HS-27A (cell line): ENCODE measurements at places on chromosomes 1 and 21.

- peak; percentile 24 for DNase-seq
Measured at GRCh38 chr1:154669464-154670282, 61.7 kb upstream of the ADAR start.

DNA sequence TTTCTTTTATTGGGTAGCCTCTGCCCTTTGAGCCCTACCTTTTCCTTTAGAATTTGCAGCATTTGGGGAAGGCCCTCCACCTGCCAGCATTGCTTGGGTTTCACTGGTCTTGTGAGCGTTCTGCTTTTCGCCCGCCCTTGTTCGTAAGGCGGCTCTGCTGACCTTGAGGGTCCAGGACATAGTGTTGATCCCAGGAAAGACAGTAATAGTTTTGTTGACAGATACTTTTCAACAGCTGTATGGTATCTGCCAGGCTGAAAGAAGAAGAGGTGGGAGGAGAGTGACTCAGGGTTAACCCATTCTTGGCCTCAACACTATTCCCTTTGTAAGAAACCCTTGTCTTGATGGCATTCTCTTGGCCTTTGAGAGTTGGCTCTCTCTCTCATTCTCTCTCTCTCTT, 113.4 kb upstream of the SPAG17 start:
- DNase-seq = no peak

DNA sequence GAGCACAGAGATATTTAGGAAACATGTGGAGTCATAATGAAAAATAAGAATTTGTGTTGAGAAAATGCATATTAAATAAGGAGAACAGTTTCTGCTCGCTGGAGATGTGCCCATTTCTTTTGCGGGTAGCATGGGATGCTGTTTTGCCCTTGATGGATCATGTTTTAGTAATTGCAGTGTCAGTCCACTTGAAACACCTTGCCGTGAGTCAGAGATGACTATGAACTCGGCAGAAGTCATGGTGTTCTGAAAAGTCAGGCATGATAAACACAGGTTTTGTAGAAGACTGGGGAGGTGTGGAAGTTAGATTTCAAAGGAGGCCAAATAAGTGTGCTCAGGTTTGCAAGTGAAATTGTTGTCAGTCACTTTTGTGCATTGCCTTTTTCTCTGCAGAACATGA, 315.0 kb upstream of the LRRC7 start:
- no peak for DNase-seq

DNA sequence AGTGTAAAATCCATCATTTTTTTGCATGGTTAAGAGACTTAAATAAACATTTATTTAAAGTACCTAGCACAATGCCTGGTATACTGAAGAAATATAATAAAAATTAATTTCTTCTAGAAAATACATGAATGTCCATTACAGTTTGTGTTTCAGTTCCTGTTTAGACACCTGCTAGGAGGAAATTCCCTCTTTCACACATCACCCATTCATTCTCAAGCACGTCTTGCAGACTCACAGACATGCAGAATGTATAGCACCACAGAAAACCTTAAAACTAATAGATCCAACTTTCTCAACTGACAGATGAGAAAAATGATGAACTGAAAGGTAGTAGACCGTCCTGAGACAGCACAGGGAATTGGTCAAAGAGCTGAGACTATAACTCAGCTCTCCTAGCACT, 172.2 kb upstream of the C8B start:
- DNase-seq = no peak

DNA sequence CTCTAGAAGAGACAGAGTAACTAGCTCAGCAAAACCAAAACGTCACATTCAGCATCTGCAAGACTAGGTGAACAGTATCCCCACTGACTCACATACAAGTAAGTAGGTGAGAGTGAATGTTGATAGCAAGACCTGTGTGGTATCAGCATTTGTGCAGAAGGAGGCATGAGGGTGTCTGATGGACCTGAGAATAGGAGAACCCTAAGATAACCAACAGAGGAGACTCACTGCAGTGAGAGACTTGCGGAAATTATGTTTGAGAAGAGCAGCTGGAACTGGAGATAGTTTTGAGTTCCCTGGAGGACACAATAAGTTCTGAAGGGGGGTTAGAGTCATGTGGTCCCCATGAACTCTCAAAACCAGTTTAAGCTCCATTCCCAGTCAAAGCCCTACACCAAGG, 59.1 kb downstream of the DYRK1A start:
- DNase-seq = no peak

- DNase-seq = no peak
Measured at GRCh38 chr1:175373786-175374623, 181.4 kb upstream of the KIAA0040 start.

GRCh38 chr1:96365076-96365475, 356.5 kb upstream of the PTBP2 start:
- DNase-seq = no peak

GRCh38 chr21:15206514-15206913, 141.7 kb upstream of the NRIP1 start:
- DNase-seq = no peak

GRCh38 chr21:42199868-42200463, 19.0 kb upstream of the ABCG1 start:
- DNase-seq = no peak

DNA sequence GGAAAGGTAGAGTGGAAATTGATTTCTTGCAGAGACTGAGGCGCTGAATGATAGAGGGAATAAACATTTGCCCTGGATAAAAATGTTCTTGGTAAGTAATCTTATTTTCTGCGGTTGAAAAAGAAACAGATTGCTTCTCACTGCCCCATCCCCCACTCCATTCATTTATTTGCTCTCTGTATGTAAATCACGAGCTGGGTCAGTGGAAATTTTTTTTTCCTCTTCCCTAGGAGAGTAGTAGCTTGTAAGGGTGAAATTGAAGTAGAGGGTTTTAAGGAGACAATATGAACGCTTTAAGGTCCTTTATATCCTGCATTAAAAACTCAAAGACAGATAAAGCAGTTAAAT, 1.4 kb upstream of the BRINP3 start:
- DNase-seq = no peak

GRCh38 chr1:107963601-107964335, 1.2 kb downstream of the VAV3 start:
- DNase-seq = no peak

DNA sequence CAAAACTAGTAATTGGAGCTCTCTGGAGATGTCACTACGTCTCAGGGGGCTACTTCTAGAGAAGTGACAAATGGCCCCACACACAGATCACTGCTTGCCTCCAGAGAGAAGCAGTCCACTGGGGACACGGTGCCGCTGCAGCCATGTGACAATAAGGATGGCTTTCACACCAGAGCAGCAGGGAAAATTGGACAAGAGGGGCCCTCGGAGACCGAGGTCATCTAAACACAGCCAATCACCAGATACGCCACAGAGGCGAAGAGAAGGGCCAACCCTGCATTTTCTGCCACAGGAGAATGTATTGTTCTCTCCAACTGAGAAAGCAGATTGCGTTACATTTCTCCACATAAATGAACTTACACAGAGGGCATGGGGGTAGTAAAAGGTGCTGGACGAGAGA, 51.2 kb upstream of the TIAM1 start:
- DNase-seq = no peak

GRCh38 chr1:233289676-233290075, 5.8 kb downstream of the PCNX2 start:
- DNase-seq = no peak

GRCh38 chr1:19154876-19155275, 55.2 kb downstream of the UBR4 start:
- DNase-seq = no peak

- no peak for DNase-seq
Measured at GRCh38 chr21:14657241-14658008, 111.3 kb upstream of the SAMSN1 start.

DNA sequence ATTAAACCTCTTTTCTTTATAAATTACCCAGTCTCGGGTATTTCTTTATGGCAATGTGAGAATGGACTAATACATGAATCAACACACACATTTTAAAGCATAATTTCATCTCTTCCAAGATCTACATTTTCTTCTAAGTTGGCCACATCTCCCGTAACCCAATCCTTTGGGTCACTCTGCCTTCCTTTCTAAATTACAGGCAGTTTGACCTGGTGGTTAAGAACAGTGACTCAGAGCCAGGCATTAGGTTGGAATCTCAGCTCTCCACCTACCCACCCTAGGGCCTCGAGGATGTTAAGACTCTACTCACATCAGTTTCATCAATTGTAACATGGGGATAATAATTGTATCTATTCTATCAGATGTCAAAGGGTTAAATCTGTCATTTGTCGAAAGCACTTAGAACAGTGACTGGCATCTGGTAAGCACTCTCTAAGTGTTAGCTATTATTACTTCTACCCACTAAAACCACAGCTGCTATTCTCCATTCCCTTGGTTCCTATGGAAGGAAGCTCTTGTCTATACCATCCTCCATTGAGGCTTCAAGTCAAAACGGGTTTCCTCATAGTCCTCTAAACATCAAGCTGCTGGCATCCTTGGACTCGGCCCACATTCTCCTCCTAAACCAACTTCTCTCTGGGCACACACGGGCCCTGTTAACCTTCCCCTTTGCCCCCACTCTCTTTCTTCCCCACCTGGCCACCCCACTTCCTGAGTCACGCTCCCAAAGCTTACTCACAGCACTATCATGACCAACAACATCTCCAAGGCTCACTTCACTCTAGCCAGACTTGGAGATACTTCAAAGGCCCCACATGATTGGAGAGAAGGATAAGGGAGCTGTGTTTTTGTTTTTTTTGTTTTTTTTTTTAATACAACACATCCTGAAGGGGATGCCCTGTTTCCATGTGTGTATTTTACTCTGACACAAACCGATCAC, 116.9 kb downstream of the TGFBR3 start:
- peak; percentile 63 for DNase-seq
